ENCODE measurements at places on chromosomes 7 and 10.

DNA sequence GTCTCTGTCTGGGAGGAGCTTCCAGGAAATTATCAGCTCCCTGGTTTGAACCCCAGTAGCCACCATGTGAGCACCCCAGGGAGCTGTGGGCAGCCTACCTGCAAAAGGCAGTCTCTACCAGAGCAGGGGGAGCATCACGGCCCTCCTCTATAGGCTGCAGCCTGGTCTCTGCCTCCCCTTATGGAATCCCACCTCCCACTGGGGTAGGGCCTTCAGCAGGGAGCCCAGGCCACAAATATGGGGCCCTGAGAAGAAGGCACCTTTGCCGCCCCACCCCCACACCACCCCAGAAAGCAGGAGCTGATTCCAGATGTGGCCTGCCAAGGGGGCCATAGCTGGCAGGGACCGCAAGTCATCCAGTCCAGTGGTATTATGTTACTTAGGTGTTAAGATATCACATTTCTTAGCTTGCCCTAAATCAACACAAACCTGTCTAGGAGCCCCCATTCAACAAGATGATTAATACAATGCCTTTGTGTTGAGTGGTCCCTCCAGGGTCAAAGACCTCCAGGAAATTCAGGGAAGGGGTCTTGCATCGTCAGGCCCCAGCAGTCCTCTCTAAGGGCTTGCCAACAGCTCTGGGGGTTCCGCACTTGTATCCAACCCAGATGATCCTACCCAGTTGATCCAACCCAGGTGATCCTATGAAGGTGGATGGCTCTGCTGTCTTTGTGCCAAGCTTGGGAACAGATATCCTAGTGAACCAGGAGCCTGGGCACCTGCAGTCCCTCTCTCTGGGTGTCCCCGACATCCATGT lies 114.9 kb downstream of the OAT start:
- no peak for DNase-seq

DNA sequence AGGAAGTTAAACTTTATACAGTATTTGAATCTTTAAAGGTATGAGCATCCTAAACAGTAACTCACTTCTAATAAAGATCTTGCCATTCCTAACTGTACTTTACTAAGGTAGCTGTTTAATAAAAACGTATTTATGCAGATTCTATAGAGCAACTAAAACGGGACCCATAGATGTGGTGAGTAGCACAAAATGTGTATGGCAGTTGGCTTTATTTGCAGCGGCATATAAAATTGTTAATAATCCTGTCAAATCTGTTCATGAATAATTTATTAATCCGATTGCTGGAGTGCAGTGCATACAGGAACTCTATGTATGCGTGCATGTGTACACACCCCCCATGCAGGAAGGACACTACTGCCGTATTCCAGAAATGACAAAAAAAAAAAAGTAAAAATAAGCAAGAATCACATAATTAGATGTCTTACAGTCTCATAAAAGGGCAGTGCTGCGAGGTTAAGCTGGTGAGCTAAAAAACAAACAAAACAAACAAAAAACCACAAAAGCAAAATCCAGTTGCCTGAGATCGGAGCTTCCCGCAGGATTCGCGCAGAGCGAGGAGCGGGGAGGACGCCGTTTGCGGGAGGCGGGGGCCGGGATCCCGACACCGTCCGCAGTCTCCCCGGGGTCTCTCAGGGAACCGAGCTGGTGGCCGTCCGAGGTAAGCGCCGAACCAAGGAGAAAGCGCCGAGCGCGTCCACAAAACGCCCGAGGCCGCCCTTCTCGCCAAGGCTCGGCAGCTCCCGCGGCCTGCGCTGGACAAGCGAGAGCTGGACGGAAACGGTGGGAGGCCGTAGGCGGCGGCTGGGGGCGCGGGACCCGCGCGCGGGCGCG lies 518 bp upstream of the COMMD3 start:
- DNase-seq: no peak

GRCh38 chr7:95802270-95802669 lies 29.9 kb downstream of the DYNC1I1 start:
- DNase-seq: no peak

- DNase-seq: no peak
These were observed 19.7 kb upstream of the DDC start for GRCh38 chr7:50584793-50585408.

DNA sequence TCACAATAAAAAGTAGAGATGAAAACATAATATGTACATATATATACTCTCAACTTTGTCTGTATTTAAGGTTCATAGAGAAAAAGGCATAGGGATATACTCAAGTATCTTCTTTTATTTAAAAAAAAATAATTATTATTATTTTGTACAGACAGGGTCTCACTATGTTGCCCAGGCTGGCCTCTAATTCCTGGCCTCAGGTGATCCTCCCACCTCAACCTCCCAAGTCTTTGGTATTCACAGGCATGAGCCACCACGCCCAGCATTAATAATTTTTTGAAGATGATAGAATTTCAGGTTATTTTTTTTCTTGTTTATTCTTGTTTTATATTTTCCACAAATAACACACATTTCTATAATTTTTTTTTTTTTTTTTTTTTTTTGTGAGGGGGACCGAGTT lies 113.8 kb downstream of the PLXNA4 start:
- DNase-seq: no peak

DNA sequence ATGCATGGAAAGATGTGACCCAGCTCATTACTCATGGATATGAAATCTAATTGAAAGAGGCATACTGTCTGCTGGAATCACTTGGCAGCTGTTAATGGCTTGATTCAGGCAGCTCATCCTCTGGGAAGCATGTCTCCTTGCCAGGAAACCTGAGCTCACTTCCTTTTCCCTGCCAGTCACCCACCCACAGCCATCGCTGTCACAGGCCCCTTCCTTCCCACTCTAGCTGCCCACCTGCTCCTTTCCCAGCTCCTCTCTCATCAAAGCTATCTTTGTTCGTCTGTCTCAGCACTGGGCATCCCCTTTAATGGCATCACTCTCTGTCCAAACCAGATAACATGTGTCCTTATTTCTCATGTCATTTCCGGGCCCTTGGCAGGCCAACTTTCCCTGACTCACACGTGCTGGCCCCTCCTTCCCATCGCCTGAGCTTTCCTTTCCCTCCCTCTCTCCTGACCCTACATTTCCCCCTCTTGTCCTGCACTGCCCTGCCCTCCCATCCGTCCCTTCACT lies 721.9 kb downstream of the TNS3 start:
- DNase-seq: no peak

GRCh38 chr10:90777621-90778020 lies 80.2 kb downstream of the HTR7 start:
- no peak for DNase-seq

DNA sequence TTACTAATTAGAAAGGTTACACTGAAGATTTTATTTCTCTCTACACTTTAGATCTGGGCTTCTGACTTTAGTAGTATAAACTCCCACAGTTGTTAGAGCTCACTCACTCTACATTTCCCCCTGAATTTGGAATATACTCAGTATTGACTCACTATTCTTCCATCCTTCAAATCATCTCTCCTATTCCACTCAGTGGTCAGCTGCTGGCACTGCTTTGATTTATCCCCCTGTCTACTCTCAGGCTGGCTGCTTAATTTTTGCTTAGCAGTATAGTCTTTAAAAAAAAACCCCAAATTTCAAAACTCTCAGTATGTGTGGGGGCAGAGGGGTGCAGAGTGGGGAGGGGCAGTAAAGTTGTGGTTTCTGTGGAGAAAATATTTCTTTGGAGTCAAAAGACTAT lies 68.9 kb downstream of the CDK6 start:
- DNase-seq: no peak

GRCh38 chr7:95687759-95688343 lies 84.5 kb upstream of the DYNC1I1 start:
- DNase-seq: no peak

DNA sequence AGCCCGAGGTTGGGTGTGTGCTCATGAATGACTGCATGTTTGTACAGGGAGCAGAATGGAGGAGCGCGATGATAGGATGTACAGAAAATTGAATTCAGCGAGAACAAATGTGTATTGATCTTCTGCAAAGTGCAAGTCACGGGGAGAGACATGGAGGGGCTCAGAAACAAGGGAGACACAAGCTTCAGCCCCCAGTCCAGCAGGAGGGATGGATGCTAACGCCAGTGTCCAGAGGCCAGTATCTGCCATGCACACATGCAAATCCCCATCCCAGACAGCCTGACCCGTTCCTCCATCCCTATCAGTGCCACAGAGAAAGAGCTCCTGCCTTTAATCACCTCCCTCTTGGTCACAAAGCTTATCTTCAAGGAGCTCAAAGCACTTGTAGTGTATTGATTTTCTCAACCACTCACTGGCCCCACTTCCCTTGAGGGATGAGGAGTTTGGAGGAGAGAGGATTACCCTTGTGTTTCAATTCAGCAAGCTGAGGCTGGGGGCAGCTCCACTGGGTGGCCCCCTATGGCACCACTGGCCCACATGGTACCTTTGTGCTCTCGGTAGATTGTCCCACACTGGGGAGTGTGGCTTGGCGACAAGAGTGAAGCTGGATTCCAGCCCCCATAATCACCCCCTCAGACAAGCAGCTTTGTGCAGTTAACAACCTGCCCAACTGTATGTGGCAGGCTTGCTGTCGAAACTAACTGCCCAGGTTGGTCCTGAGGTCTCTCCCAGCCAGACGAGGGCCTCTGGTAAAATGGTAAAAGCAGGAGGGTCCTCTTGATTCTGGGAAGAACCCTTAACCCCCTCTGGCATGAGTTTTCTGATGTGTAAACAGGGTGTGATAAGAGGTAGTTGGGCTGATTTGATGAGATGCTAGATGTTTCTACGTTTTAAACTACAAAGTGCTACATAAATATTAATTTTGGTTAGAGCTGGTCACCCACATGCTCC lies 151.6 kb upstream of the UNC5B start:
- no peak for DNase-seq

DNA sequence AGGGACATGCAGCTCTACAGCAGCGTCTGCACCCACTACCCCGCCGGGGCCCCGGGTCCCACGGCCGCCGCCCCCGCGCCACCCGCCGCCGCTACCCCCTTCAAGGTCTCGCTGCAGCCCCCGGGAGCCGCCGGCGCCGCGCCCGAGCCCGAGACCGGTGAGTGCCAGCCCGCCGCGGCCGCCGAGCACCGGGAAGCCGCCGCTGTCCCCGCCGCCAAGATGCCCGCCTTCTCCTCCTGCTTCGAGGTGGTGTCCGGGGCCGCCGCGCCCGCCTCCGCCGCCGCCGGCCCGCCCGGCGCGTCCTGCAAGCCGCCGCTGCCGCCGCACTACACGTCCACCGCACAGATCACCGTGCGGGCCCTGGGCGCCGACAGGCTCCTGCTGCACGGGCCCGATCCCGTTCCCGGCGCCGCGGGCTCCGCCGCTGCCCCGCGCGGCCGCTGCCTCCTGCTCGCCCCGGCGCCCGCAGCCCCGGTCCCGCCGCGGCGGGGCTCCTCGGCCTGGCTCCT lies 631 bp downstream of the OTUD1 start:
- no peak for DNase-seq

- DNase-seq: no peak
These were observed 205.4 kb upstream of the YAE1 start for GRCh38 chr7:39360766-39361165.

DNA sequence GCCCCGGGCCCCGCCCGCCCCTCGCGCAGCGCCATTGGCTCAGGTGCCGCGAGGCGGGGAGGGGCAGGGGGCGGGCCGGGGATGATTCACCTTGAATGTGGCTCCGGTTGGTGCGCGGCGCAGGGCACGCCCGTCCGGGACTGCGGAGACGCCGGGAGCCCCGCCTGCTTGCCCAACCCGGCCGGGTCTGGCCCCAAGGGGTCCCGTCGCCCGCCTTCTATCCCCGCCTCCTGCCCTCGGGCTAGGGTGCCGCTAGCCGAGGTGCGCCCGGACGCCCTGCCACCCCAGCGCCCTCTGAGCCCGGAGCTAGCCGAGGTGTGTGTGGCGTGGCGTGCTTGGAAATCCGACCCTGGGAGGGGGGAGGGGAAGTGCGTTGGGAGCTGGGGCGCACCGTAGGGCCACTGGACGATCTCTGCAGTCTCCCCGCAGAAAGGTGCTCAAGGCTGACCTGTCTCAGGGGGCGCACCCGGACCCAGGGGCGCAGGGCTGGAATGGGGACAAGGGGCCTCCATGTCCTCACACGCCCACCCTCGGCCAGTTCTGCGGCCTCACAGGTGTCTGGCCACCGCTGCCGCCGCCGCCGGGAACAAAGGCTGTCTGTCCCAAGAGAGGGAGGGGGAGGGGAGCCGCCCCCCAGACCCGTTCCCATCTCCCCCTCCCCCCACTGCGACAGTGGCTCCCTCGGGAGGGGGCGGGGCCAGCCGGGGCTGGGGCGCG lies 168.9 kb downstream of the NRF1 start:
- peak; percentile 82 for DNase-seq

DNA sequence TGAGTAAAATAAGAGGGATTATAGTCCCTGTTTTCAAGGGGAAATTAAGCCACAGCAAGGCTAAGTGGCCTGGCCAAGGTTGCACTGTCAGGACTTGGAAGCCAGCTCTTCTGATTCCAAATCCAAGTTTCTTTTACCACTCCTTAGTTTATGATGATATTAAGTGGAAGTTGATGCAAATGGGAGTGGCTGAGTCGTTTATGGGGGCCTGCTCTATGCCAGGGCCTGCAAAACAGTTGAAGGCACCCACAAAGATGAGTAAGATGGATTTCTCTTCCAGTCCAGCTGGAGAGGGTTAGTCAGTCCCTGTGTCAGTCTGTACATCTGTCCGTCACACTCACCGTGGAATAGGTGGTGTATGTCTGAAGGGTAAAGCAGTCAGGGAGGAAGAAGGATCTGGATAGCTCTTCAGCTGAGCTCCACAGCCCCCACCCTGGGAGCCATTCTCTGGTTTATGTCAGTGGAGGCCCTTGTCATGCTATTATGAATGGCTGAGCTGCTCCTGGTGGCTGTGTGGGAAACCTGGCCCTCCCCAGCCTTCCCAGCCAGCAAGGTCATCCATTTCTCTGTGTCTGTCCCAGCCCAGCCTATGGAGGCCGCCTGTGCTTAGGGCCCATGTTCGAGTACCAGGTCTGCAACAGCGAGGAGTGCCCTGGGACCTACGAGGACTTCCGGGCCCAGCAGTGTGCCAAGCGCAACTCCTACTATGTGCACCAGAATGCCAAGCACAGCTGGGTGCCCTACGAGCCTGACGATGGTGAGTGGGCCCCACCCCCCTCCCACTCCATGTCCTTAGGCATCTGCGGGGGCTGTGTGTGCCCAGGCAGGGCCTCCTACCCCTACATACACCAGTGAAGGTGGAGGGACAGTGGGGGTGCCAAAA lies 44.5 kb downstream of the TBATA start:
- no peak for DNase-seq

GRCh38 chr7:105577251-105577650 lies 4.0 kb downstream of the EFCAB10 start:
- no peak for DNase-seq

DNA sequence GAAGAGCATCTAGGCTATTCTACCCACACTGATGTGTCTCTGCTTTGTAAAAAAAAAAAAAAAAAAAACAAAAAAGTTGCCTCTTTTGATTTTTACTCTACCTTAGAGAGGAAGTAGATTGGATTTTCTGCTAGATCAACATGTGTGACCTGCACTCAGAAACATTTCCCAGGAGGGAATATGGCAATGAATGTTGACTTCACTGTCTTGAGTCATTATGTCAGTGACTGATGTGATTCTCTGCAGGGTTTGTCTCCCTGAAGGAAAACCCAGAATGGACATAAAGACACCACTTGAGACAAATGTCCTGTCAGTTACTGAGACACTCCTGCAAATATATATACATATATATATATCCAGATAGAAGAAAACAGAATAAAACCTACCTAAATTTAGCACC lies 370.3 kb downstream of the BMPER start:
- no peak for DNase-seq

- no peak for DNase-seq
These were observed 469.5 kb downstream of the POM121L12 start for GRCh38 chr7:53504914-53505313.

GRCh38 chr10:84140036-84140379 lies 699 bp downstream of the GHITM start:
- DNase-seq: peak; percentile 3

GRCh38 chr7:80039251-80039884 lies 95.3 kb upstream of the GNAI1 start:
- no peak for DNase-seq

All from stimulated activated CD4-positive, alpha-beta T cell treated with anti-CD3 and anti-CD28 coated beads, Interleukin-1b, Interleukin-23, amount 100 ng/mL, for 4 hours (primary cell).